ENCODE measurements at places on chromosomes 5 and 9. TPM values are rescaled to one million over a fixed set of nuclear protein-coding genes. Genes with fewer than 3 reads are reported as not detected.

DNA sequence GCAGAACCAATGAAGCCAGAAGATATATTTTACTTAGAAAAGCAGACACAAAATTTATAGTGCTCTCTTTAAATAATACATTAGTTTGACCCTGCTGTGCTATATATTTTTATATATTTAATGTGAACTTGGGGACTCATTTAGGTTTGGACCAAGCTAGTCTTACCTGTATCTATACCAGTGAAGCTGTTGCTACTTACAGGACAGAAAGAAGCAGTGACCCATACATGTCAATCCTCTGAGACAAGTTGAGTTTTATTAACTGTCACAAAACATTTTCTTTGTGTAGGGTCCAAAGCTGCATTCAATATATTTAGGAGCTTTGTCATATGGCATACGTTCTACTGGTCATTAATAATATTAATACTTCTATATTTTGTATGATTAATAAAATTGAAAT, 327.7 kb upstream of the NUDT12 start:
- no peak for DNase-seq
- no peaks in the 10 kb centered on the region for H3K27me3 ChIP-seq
- H3K27ac ChIP-seq, result no peak overlapping the region
- no peak overlapping the region for H3K4me3 ChIP-seq
- H3K36me3 ChIP-seq, result no peaks in the 10 kb centered on the region

DNA sequence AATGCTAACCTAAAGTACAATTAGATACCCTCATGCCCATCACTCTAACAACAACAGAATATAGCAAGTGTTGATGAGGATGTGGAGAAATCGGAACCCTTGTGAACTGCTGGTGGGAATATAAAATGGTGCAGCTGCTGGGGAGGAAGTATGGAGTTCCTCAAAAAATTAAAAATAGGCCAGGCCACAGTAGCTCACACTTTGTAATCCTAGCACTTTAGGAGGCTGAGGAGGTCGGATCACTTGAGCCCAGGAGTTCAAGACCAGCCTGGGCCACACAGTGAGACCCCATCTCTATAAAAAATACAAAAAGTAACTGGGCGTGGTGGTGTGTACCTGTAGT, 18.0 kb upstream of the MRNIP start:
- DNase-seq, result no peak
- no peak overlapping the region for H3K4me3 ChIP-seq
- no peaks in the 10 kb centered on the region for H3K4me1 ChIP-seq
- peaks cover 18% of the 10 kb centered on the region for H3K36me3 ChIP-seq
- no peaks in the 10 kb centered on the region for H3K27me3 ChIP-seq

DNA sequence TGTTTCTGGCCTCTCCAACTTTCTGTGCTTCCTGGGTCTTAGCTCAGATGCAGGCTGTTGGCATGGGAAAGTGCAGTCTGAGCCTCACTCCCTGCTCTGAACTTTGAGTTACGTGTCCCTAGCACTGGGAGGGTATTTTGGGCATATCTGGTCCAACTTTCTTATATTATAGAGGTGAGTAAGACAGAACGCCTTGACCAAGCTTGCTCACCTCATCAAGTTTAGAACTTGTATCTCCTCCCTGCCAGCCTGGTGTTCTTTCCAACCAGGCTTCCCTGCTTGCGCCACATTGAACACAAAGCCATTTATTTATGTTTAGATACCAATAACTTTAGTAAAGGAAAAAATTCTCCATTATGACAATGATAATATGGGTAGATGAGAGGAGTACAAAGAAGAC, 33.2 kb downstream of the TNC start:
- no peaks in the 10 kb centered on the region for H3K4me1 ChIP-seq
- H3K27me3 ChIP-seq, result no peaks in the 10 kb centered on the region
- no peak overlapping the region for H3K4me3 ChIP-seq
- no peak overlapping the region for H3K27ac ChIP-seq
- H3K36me3 ChIP-seq, result no peaks in the 10 kb centered on the region

The LHX3 gene
- not detected for total RNA-seq

The SPINK7 gene
- total RNA-seq, result not detected
